ENCODE measurements at places on chromosomes 2 and 18.

DNA sequence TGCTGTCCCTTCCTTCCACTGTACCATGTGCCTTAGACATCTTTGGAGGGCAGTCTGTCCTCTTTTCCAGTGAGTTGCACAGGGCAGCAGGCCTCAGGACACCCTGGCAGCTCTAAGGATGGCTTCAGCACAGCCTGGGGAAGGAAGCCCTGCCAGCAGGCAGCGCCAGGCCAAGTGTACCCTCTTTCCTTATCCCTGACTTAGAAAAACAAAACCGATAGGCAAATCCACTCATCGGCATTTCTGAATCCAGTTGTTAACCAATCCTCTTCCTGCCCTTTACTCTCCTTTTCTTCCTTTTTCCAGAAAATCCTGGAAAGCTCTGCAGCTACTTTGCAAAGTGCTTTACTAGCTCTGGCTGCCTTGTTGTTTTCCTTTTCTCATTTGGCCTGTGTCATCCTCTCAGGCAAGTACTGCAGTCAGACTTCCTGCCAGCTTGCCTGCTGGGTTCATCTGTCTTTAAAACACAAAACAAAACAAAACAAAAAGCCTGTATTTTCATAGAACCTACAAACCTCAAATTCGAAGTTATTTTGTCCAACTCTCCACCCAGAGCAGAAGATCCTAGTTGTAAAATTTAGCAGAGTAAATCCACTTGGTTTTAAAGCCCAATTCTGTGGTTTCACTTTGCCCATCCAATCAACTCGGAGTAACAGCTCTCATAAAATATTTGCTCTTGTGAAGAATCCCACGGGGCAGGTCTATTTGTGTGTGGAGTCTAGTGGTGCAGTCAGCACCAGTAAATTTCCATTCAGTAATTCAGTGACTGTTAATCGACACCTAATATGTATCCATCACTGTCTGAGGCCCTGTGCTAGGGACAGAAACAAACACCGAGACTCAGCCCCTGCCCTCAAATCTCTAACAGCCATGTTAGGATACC, 45.2 kb downstream of the PCBP1 start:
- no peak for DNase-seq

DNA sequence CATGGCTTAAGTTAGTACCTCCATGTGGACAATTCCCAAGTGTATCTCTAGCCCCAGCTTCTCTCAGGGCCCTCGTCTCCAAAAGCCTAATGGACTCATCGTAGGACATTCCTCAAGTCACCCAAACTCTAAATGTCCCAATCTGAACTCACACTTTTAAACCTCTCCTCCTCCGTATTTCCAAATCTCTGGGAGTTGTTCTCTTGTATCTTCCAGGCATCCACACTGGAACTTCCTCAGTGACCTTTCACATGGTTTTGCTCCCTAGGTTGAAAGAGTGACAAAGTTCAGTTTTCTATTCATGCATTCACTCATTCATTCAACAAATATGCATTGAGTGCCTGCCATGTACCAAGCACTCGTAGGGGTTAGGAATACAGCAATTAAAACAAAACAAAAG, 220.2 kb downstream of the ALPK2 start:
- no peak for DNase-seq

- no peak for DNase-seq
These were observed 65.2 kb downstream of the CMPK2 start for GRCh38 chr2:6800553-6800952.

GRCh38 chr2:134918526-134919340, at the start of gene CCNT2:
Gene CCNT2, plus strand, starts transcription at chr2:134918822. Its CDS starts 33 bp downstream, at chr2:134918855.
- DNase-seq, result peak; percentile 99

- DNase-seq, result peak; percentile 51
These were observed 96.7 kb downstream of the PMAIP1 start for GRCh38 chr18:59996370-59996966.

GRCh38 chr2:159026170-159026569, 57.7 kb downstream of the TANC1 start:
- DNase-seq, result no peak

DNA sequence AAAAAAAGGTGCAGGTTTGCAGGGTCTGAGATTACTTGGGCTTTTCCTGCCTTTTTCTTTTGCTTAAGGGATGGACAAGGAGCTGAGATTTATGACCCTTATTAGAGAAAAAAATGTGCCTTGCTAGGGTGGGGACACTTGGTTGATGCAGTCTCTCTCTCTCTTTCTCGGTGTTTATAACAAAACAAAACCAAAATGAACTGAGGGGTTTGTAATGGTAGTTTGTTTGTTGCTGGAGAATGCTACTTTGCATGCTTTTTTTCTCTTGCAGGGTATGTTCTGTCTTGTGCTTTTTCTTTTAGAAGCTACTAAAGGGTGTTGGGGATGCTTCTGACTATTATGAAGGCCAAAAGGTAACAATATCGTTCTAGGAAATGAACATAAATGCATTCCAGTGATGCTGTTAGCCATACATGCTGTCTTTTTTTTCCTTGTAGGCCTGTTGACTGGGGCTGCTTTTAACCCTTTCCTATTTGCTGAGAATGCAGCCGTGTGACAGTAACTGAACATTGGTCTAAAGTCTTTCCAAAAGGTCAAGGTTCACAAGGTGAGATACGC, 435 bp downstream of the ZNF532 start:
- DNase-seq, result no peak

DNA sequence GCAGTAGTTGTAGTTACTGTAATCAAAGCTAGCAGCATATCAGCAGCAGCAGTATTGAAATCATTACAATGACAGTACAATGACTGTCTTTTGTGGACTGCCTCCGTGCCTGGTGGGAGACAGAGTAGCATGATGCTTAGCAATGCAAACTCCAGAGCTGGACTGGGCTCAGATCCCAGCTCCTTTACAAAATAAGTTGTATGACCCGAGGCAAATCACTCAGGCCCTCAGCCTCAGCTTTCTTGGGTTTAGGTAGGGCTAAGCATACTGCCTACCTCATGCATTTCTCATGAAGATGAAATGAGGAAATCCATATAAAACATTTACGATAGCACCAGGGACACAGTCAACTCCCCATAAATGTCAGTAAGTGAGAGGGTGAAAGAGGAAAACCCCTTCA, 170.7 kb downstream of the TTC32 start:
- no peak for DNase-seq

GRCh38 chr2:128388499-128388941, 69.9 kb upstream of the HS6ST1 start:
- no peak for DNase-seq

GRCh38 chr2:96412307-96413258, 77.0 kb downstream of the NCAPH start:
- DNase-seq, result no peak

DNA sequence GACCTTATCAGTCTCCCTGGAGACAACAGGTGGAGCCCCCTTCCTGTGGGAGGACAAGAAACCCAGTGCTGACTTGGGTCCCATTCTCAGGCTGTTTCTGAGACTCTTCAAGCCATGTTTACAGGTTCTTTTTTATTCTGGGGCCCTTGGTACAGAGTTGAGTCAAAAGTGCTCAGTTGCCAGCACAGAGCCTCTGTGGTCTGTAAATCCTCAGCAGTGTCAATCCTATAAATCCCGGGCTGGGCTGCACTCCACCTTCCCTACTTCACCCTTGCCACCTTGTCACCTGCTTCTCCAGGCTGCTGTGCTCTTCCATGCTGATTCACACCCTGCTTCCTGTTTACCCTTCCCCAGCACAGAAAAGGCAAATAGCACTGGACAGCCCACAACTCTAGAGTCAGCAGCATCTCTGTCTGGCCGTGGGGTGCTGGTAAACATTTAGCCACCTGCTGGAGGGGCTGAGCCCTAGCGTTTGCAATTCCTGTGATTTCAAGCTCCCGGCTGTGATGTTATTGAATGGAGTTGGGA, 74.7 kb downstream of the TNFRSF11A start:
- no peak for DNase-seq

DNA sequence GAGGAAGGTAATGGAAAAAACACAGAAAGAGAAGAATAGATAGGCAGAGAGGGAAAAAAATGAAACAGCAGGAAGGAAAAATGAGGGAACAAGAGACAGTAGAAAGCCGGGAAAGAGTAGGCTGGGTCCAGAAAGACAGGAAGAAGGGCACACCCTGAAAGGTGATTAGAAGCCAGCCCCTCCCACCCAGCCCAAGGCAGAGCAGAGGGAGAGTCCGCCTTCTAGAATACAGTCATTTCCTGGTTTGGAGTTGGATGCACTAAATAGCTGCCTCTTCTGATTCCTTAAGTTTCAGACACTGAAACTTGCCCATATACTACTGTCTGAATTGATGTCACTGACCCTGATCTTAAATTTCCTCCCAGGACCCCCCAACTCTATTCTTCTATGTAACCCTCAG, 17.9 kb upstream of the DSG3 start:
- DNase-seq, result no peak

DNA sequence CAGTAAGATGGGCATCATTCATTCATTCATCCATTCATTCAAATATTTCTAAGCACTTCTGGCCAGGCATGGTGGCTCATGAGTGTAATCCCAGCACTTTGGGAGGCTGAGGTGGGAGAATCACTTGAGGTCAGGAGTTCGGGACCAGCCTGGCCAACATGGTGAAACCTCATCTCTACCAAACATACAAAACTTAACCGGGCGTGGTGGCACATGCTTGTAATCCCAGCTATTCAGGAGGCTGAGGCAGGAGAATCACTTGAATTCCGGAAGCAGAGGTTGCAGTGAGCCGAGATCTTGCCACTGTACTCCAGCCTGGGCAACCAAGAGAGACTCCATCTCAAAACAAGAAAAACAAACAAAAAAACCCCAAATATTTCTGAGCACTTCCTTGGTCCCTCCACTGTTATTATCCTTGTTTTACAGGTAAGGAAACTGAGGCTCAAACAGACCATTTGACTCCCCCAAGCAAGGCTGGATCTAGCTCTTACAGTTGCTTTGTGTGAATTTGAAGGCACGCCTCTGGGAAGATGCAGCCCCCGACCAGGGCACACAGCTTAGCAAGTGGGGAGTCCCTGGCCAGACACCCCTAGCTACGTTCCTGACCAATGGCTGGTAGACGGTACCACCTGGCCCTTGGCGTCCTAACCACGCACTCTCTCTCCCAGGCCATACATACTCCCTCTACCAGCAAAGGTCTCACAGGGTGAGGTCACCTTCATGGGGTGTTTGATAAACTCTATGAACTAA, 50.6 kb upstream of the ODC1 start:
- DNase-seq, result no peak

DNA sequence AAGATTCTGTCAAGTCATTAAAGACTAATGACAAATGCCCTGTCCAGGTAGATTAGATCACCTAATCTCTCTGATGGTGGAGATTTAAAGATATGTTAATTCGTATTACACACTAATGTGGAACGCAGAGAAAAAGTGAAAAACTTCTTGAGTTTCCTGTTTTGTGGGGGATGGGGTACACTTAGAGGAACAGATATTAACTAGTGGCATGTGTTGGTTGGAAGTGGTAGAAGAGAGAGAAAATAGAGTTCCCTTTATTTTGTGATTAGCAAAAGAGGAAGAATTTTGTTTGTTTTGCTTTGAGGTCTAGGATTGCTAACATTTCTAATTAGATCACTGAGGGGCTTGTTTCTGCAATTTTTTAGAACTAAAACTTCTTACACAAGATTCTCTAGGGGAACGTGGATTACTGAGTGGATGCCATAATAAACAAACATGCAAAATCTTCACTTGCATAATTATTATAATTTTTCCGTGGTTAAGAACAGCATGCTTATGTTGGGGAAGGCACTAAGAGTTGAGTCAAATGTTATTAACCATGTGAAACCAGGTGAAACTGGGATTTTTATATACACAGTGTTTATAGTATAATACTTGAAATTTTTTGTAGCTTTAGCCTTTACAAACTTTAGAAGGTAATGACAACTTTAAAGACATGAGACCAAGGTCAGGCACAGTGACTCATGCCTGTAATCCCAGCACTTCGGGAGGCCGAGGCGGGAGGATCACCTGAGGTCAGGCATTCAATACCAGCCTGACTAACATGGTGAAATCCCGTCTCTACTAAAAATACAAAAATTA, 97.4 kb upstream of the STK17B start:
- no peak for DNase-seq

GRCh38 chr18:76736309-76736708, 86.0 kb upstream of the ZNF236 start:
- no peak for DNase-seq

GRCh38 chr18:76589316-76589715, 94.3 kb upstream of the ZNF516 start:
- DNase-seq, result no peak

GRCh38 chr2:106969777-106970176, 83.8 kb upstream of the ST6GAL2 start:
- DNase-seq, result no peak

GRCh38 chr2:9773903-9774239, 69.4 kb upstream of the TAF1B start:
- DNase-seq, result no peak

- no peak for DNase-seq
These were observed 94.1 kb downstream of the WDSUB1 start for GRCh38 chr2:159192371-159192918.

GRCh38 chr2:172698041-172698863, 37.4 kb upstream of the RAPGEF4 start:
- no peak for DNase-seq

DNA sequence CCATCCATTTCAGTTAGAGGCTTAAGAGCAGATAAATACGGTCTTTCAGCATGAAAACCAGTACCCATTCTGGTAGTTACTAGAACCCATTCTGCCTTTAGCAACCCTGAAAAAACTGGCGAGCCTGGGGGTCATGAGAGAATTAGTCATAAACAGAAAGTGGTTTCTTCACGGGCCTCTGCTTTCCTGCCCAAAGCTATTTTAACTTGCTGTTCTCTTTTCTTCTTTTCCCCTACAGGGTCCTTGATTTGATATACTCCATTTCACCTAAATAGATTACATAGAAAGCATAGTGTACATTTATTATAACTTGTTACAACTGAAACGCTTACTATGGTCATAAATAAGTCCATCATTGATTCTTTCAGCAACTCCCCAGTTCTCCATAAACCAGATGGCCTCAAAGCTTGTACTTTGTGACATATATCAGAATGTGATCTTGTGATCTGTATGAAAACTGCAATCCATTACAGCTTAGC, 48.3 kb downstream of the WDFY1 start:
- no peak for DNase-seq

DNA sequence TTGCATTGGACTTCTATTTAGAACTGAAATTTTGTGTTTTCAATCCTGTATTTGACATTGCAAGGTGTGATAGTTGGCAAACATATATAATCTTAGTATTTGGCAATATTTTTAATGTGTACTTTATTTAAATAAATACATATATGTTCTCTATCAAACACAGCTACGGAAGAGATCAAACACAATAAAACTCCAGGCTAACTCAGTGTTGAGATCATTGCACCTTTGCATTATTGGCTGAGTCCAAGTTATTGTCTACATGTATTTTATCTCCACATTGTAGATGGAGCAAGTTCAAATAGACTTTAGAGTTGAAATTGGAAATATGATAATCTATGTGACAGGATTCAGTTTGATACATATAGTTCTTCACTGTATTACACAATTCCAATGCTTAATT, 176.7 kb downstream of the ST6GAL2 start:
- no peak for DNase-seq

DNA sequence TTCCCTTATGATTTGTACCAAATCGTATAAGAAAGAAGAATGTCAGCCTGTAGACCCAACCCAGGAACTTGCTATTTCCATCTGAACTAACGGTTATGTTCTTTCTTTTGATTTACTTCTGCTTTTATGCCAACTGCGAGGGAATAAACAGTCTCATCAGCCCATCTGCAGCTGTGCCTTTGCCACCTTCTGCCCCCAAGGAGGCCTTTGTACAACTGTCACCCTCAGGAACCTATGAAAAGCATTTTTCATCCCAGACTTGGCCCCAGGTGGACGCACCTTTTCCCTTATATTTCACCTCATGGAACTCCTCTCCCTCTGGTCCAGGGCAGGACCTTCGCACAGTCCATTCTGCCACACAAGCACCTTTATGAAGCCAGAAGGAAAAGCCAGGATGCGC, 109.8 kb downstream of the AOX1 start:
- DNase-seq, result no peak
